ENCODE measurements at places on chromosomes 1 and 21. TPM values are rescaled to one million over a fixed set of nuclear protein-coding genes. Genes with fewer than 3 reads are reported as not detected.

Gene RNU1-1
- 2,114 TPM for total RNA-seq

Gene ATP6V1G3
- not detected for total RNA-seq

Gene PLCH2
- 0.16 TPM for total RNA-seq

Gene KCNE2
- total RNA-seq, result not detected

Gene HHAT
- 4.0 TPM for total RNA-seq

Gene KRTAP12-2
- total RNA-seq, result not detected

Gene DENND1B
- 4.1 TPM for total RNA-seq

Gene KRTAP7-1
- not detected for total RNA-seq

Gene SLC35F3
- 0.16 TPM for total RNA-seq

Gene HTR6
- not detected for total RNA-seq

Gene STYXL2
- not detected for total RNA-seq

Gene CSTB
- 19.9 TPM for total RNA-seq

Gene S100A7A
- total RNA-seq, result not detected

Gene OPRD1
- total RNA-seq, result not detected

Gene MFAP2
- 16.1 TPM for total RNA-seq

Gene SDHB
- total RNA-seq, result 122 TPM

Gene TNFRSF25
- total RNA-seq, result 4.3 TPM

Gene LCE1E
- total RNA-seq, result not detected

Gene GBP6
- total RNA-seq, result 0.17 TPM

Gene HSPA6
- total RNA-seq, result 4.4 TPM

Gene NBPF4
- total RNA-seq, result not detected

Gene TRAF3IP3
- not detected for total RNA-seq
